MV-4-11 (cell line): ENCODE measurements at places on chromosomes 2 and 18.
A peak's percentile ranks its signal among the peaks of the same experiment; 100 is the strongest.

- no peak for DNase-seq
Observed at GRCh38 chr2:209005371-209005770, 418.5 kb upstream of the MAP2 start.

- peak; percentile 44 for DNase-seq
Observed at GRCh38 chr2:9697909-9698308, 67.1 kb upstream of the YWHAQ start.

- no peak for DNase-seq
Observed at GRCh38 chr2:120949027-120949956, 213.6 kb downstream of the GLI2 start.

DNA sequence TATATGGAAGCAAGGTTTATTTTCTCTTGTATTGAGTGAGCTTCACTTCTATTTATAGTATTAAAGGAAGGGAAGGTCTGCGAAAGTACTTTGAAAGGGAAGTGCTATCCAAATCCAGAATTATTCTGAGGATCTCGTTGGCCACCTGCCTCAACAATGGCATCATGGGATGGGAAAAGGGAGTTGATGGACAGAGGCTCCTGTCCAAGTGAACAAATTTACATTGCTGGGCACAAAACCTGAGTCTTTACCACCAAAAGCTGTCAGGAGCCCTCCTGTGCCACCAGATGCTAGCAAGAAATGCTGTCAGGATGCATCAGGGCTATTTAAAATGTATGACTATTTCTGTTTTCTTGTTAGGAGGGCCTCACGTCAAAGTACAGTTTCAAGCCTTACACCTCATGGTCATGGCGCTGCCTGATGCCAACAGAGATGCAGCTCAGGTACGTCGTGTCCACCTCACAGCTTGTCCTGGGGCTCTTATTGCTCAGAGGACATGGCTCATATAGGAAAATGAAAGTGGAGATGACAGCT is 157.3 kb downstream of the ARHGAP28 start:
- DNase-seq: no peak

DNA sequence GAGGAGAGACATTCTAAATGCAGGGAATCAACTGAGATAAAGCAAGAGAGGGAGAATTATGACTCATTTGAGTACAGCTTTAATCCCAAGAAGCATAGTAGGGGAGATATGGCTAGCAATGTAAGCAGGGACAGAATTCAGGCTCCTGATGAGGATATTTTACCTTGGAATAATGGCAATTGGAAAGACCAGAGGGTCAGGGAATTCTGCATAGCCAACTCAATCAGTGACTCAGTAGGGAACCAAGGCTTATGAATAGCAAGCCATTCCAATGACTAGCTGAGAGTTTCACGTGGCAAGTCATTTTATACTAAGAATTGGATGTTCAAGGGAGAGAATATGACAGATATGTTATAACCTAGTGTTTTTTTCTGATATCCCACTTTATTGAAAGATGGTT is 563.8 kb upstream of the NETO1 start:
- no peak for DNase-seq

GRCh38 chr2:15788830-15789229 is 151.5 kb upstream of the MYCN start:
- no peak for DNase-seq

DNA sequence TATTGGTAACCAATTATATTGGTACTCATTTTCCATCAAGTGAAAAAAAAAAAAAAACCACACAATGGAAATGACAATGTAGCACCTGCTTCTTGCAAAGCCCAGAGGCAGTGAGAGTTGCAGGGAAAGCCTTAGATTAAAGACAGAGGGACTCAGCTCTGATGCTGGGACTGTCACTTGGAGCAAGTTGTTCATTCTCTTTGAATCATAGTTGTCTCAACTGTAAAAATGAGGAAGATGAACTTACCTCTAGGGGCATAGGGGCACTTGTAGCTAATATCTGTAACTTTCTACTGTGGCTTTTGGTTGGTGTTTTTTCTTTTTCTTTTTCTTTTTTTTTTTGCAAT is 81.4 kb upstream of the LPIN2 start:
- DNase-seq: peak; percentile 6

DNA sequence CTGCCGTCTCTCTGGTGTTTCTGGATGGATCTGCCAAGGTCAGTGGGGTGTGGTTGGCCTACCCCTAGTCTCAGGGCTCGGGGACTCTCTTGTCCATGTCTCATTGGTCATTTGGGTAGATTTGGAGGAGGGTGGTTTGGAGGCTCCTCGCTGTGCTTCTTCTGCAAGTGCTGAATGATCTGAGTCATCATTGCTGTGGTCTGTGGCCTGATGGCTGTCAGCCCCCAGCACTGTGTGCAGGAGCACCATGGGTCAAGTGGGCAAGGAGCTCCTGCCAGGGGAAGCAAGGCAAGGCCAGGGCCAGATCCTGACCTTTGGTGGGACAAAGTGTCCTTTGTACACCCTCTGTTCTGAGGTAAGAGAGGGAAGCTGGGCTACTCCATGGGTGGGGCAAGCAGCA is 221.8 kb downstream of the FHOD3 start:
- peak; percentile 80 for DNase-seq
